ENCODE measurements at places on chromosomes 7 and 10.
A peak's percentile ranks its signal among the peaks of the same experiment; 100 is the strongest.

DNA sequence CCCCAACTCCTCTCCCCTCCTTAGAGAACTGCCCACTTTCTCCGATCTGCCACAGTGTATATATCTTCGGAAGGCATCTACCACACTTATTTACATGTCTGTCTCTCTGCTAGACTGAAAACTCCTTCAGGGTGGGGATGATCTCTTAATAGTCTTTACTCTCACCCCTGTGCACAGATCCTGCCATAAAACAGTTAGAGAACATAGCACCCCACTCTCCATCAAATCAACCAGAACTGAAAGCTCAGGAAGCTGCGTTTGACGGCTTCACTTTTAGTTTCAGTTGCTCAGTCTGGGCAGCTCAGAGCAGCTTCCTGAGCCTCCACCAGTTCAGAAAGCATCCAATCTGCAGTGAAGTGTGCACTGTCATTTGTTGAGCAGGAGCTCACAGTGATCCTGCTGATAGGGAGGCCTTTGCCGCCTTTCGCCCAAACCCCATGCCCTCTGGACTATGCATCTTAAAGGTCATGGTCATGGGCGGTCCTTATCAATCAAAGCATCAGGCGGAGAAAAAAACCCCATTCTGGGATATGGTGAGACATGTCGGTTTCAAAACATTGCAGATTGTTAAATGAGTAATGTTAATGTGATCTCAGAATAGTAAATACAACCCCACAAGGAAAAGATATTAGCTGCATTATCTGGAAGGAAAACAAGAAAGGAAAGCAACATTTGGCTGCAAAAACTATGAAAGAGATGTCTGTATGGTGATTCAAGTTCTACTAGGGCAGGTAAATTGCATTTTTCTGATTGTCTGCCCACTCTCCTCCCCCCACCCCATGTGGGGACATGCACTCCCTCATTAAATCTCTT is 167.1 kb upstream of the ADO start:
- DNase-seq: peak; percentile 77

GRCh38 chr10:88230251-88230650 is 352.9 kb downstream of the RNLS start:
- DNase-seq: no peak

DNA sequence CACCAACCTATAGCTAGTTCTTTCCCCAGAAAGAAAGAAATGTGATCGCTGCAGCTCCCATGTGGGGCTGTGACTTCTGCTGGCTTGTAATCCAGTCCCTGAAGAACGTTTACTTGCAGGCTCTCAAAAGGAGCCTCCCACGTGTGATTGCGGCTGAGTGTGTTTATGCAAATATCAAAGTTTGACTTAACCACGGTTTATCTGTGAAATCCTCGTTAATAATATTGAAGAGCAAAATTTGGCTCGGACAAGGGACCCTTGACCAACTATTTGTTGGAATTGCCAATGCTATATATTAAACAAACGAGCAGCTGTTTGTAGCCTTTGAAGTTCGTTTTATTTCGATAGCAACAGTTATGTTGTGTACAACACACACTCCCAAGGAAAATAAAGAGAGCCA is 470.1 kb upstream of the NRP1 start:
- DNase-seq: no peak

DNA sequence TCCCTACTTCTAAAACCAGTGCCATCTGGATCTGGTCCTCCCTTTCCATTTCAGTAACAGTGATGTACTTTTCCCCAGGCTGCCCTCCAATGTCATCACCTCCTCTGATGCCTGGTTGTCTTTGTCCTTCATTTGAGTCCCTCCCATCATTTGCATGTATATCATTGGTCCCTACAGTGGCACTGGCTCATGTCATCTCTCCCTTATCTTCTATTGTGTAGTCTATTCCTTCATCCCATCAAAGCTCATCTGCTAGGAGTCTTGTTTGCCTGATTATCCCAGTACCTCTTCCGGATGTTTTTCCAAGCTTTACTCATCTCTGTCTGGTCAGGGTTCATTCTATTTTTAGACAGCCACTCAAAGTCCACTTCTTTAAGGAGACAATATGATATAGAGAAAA is 292.9 kb upstream of the BMPER start:
- DNase-seq: no peak

- no peak for DNase-seq
Observed at GRCh38 chr7:135714534-135715009, 13.4 kb downstream of the SLC13A4 start.

GRCh38 chr7:53315981-53316380 is 280.5 kb downstream of the POM121L12 start:
- no peak for DNase-seq

GRCh38 chr7:151683615-151684407 is 164.1 kb upstream of the RHEB start:
- DNase-seq: no peak

GRCh38 chr10:12406764-12407400 is 57.5 kb downstream of the CAMK1D start:
- no peak for DNase-seq

DNA sequence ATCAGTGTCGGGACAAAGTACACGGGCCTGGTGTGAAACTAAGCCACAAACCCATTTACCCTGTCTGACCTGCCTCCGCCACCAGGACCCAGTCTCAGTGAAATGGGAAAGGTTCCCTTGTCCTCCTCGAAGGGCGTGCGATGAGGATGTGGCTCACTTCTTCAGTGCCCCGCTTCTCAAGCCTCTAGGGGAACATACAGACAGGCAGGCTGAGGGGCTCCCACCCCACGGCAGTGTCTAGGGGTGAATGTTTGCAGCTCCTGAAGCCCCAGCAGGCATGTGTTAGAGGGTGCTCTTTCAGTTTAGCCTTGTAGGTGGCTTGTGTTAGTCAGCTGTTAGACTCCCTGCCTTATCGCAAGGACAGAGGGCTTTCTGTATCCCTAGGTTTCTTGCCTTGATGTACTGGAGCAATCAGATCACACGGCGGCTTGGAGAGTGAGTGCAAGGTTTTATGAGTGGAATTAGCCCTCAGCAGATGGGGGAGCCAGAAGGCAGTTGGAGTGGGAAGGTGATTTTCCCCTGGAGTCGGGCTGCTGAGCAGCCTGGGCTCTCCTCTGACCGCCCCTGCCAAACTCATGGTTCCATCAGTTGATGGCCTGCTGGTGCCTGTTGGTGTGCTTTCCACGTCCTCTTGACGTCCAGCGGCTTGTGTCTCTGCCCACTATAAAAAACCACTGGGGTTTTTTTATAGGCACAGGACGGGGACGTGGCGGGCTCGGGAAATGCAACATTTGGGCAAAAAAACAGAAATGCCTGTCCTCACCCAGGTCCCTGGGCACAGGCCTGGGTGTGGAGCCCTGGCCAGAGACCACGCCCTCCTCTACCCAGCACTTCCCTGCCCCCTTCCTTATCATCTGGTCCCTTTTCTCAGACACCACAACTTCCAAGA is 759 bp downstream of the NUDT1 start:
- no peak for DNase-seq

DNA sequence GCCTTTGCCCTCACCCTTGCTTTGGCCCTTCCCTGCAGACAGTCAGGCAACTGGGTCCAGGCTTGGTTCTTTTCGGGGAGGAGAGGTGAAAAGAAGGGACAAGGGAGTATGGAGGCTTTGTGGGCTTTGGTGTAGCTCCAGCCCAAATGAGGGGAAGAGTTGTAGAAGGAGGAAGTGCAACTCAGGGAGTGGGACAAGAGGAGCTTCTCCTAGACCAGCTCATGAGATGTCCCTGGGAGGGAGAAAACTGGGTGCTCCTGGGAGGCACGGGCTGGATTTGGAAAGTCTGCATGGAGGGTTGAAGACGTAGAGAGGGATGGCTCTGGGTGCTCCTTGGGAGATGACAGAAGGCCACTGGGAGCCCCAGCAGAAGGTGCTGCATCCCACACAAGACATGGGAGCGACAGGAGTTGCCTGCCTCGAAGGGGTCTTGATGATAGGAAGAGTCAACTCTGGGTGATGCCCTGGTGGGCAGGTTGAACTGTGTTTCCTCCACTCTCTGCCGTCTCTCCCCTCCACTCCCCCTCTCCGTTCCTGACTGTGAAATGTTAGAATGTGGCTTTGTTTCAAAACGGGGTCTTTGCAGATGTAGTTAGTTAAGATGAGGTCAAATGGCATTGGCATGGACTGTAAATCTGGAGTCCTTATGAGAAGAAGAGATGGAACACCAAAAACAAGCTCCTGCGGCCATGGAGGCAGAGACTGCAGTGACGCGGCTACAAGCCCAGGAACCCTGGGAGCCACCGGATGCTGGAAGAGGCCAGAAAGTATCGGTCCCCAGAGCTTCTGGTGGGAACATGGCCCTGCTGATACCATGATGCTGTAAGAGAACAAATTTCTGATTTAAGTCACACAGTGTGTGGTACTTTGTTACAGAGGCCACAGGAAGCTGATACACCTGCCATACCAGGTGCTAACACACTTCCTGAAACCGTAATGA is 298.5 kb downstream of the GLRX3 start:
- DNase-seq: no peak

- no peak for DNase-seq
Observed at GRCh38 chr10:97399843-97400545, 1.1 kb downstream of the RRP12 start.

- no peak for DNase-seq
Observed at GRCh38 chr10:33402220-33403073, 68.0 kb upstream of the NRP1 start.

- DNase-seq: no peak
Observed at GRCh38 chr7:122182081-122182480, 38.0 kb upstream of the AASS start.

DNA sequence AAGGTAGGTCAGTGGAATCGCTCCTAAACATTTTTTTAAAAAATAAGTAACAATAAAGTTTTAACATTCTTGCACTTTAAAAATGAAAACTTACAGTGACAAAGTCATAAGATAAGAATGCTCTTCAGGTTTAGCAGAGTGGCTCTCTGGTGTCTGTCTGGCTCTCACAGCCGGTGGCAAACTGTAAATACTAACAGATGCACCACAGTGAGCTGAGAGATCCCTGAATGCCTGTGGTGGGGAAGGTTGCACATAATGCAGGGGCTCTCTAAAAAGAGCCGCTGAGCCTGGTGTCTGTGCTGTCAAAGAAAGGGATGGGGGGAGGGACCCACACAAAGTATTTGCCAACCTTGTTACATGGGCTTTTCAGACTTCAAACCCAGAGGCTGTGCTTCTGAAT is 498.3 kb downstream of the CCSER2 start:
- DNase-seq: no peak

GRCh38 chr7:55309040-55309991 is 55.8 kb upstream of the LANCL2 start:
- DNase-seq: no peak
